ENCODE measurements at places on chromosomes 5 and 9.

GRCh38 chr9:38394416-38394815 is 1.9 kb downstream of the ALDH1B1 start:
- no peak for DNase-seq

DNA sequence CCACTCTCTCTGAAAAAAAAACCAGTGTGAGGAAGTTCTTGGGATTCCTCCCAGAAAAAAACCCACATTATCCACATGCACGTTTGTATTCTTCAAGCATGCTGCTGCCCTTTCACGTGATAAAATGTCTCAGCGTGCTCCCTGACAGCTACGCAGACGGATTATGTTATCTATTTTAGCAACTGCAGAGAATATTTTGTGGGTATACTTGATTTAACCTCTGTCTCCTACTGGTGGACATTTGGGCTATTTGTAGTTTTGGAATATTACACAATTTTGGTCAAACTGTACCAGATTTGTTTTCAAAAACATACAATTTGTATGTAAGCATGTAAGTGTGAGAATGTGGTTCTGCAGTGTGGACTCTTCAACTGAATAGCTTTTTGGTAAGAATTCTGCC is 10.7 kb downstream of the PRRC2B start:
- DNase-seq = no peak

- DNase-seq = no peak
Observed at GRCh38 chr5:30121043-30121442, 1072.4 kb upstream of the CDH6 start.

GRCh38 chr5:169973056-169973455 is 7.2 kb downstream of the INSYN2B start:
- DNase-seq = no peak

DNA sequence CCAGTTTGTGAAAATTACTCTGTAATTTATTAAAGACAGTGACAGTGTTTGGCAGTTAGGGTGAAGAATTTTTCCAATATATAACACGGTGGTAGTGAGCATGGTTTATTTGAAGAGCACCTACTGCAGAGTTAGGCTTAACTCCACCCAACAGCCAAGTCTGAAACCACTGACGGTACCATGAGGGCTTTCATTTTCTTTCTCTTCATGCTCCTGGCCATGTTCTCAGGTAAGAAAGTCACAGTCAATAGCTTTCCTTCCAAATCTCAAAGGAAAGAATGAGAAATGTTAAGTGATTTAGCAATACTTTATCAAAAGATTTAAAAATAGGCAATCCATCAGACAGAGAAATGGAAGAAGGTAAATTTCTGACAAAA is at the start of gene MARCOL:
MARCOL (plus strand) TSS at position 108 of the 377 bp plus-strand sequence; CDS start at position 181, 73 bp downstream.
- DNase-seq = no peak

GRCh38 chr5:57595523-57595991 is 112.9 kb upstream of the ACTBL2 start:
- DNase-seq = no peak

GRCh38 chr9:130688072-130688471 is 5.5 kb upstream of the EXOSC2 start:
- DNase-seq = no peak

GRCh38 chr9:78118742-78119473 is 87.3 kb upstream of the GNAQ start:
- no peak for DNase-seq

DNA sequence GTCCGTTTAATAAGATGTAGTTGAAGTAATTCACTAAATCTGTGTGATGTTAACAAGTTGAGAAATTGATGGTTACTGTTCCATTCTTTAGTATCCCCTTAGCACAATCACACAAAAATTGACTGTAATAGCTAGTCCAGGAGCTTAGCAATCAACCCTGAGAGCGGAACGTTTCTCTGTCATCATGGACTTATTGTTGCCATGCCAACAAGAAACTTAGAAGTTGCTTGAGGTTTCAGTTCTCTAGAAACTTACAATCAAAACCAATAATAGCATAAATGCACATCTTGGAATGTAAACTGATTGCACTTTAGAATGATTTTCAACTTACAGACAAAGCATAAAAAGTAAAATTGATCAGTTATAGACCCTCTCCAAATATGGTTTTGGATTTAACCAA is 125.4 kb upstream of the ANKH start:
- no peak for DNase-seq

- no peak for DNase-seq
Observed at GRCh38 chr9:14677396-14677795, 15.8 kb downstream of the ZDHHC21 start.

GRCh38 chr9:98099898-98100297 is 19.1 kb downstream of the TRIM14 start:
- no peak for DNase-seq

DNA sequence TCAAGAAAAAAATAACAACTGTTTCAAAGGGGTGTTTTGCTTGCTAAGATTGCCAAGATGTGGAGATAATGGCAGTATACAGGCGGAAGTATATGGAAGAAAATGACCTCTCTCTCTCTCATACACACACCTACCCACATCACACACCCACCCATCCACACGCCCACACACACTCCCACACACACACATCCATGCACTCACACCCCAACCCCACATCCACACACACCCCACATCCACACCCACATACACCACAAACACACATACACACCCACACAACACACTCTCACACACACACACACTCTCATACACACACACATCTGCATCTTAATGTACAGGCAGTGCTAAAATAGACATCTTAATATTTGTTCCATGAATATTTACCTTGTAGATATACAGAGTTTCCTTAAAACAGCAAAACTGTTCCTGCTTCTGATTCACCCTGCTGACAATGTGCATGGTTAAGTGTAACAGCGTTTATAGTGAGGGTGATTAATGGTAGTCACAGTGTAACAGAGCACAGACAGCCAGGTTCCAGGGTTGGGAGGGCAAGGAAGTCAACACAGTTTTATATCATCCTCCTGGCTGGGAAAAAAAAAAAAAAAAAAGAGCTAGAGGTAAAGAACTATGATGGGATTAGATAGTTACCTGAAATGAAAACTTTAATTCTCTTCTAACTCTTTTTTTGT is 8.3 kb downstream of the BHMT2 start:
- no peak for DNase-seq

- DNase-seq = no peak
Observed at GRCh38 chr9:124125651-124125977, 114.0 kb downstream of the LHX2 start.

DNA sequence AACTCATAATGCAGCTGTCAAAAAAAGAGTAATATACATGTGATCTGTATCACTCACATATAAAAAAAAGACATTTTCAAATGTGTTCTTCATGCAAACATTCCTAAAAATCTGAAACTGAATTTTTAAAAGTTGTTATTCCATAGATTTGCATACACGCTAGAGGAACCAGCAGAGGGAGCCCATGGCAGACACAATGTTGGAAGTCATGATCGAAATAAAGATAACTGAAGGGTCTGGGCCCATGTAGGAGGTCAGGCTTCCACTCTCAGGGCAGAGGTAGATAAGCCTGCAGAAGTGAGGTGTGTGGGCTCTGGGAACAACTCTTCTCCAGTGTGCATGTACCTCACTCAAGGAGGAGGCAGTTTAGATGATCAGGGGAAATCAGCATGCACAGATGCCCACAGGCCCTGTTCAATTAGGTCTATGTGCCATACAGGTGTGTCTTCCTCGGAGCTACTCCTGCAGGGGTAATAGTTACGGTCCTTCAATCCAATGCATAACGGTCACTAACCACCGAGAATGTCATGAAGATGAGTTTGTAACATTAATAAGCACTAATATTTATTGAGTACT is 208.6 kb downstream of the EPB41L4A start:
- no peak for DNase-seq

GRCh38 chr9:128683340-128684064 is 5.5 kb upstream of the SET start:
- peak; percentile 94 for DNase-seq

- no peak for DNase-seq
Observed at GRCh38 chr5:117662361-117662760, 1087.7 kb upstream of the SEMA6A start.

DNA sequence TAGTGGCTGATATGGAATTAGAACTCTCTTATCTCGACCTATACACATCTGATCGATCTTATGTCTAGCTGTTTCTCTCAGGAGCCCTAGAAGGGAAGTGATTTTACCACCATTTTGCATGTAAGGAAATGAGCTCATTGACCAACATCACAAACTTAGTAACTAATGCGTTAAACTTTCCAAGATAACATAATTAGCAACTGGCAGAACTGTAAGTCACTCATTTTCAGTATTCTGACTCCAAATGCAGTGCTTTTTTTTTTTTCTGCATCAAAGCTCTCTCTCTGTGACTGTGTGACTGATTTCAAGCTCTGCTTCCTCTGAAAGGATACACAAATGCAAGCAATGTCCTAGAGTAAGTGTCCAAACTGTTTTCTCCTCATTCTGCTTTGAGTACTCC is 68.1 kb upstream of the FBXL7 start:
- DNase-seq = no peak

DNA sequence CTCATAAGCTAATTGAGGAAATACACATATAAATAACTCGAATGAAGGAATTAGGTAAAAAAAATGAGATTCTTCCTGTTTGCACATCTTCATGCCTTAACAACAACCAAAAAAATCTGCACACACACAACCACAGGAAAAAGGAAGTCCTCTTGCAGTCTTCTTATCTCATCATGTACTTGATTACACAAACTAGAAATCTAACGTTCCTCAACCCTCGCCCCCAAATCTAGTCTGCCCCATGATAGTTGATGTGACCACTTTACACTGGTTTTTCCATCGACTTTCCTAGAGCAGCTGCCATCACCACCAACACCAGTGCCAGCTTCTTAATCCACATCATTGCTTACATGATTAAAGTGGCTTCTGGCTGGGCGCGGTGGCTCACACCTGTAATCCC is 31.2 kb upstream of the RNU6ATAC start:
- no peak for DNase-seq

GRCh38 chr5:29697785-29698414 is 1495.6 kb upstream of the CDH6 start:
- no peak for DNase-seq

GRCh38 chr5:157828105-157828943 is 30.6 kb downstream of the CLINT1 start:
- no peak for DNase-seq

DNA sequence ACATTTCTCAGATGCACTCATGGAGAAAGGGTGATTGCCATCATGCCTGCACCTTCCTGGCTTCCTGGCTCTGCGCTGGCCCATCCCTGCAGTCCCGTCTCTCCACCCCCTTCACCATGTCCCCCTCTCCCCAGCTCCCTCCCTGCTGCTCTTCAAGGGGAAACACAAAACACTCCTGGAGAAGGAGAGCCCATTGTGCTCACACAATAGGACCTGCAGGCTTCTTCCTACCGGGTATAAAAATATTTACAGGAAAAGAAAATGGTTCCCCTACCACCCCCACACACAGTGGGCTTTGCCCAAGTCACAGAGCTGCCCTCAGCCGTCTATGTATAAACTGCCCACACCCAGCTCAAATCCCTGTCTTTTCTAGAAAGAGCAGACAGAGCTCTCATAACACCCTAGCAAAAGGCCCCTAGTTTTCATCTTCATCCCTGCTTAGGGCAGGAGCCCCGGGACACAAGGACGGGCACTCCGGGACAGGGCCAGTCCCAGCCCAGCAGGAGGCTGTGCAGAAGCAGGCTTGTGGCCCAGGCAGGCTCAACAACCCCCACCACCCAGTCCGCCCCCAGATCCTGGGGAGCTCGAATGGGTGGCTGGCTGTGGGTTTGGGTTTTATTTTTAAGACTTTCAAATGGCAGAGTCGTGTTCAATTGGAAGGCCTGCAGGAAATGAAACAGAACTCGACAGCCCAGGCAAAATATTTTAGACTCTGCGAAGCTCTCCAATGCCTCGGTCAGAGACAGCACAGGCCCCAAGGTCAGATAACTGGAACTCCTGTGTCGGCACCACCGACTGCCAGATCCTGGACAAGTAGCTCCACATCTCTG is 77.3 kb downstream of the LRSAM1 start:
- no peak for DNase-seq

DNA sequence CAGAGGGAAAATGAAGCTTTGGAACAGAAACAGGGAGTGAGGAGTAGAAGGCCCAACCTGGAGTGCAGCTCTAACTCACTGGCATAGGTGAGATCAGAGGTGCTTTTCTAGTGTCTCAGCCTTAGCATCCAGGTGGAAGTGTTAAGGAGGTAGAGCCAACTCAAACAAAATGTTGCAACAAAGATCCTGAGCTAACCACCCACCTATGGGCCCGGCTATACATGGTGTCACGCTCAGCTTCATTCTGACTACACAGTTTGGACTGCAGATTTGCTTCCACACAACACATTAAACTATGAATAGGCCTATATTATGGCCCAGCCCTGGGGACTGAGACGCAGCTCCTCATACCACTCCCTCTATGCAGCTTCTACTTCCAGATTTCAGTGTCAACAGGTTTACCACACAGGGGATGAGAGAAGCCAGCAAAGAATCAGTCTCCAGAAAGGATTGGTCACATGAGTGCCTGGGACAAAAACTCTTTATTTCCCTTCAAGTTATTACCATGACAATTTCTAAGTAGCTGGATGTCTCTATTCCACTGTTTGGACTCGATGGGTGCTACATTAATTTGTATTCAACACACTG is 9.0 kb downstream of the C5orf63 start:
- DNase-seq = no peak

DNA sequence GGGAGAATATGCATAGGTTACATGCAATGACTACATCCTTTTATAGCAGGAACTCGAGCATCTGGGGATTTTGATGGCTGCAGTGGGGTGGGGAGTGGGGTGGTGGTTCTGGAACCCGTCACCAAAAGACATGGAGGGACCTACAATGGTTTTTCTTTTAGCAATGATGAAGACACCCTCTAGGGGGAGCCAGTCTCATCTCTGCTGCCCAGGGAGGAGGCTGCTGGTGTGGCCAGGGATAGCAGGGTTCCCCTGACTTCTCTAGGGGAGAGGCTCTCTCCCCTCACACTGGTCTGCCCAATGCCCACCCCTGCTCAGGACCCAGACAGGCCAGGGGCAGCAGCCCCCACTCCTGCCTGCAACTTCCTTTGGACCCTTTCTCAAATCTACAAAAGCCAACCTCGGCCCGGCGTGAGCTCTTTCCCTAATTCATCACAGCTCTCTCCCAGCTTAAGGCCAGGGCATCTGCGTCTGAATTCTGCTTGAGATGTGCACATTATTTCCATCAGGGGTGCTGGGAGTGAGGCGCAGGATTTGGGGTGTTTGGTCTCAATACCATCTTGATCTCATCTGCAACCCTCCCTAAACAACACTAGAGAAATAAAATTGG is 73.6 kb upstream of the RETREG1 start:
- DNase-seq = peak; percentile 66

DNA sequence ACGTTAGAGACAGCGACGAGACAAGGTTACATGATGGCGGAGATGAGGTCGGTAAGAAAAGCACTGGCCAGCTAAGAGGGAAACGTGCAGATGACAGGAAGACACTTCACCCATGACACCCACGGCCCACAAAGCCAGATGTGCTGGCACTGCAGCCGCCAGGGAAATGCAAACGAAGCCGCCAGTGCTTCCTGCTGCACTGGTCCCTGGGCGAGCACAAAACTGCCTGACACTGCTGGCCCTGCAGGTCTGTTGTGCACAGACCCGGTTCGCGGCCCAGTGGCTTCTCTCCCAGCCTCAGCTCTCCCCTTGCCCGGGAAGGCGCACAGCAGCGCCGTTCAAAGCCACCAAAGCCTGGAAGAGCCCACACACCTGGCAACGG is 20.3 kb downstream of the QSOX2 start:
- no peak for DNase-seq
